ENCODE measurements at places on chromosomes 12 and 14.

DNA sequence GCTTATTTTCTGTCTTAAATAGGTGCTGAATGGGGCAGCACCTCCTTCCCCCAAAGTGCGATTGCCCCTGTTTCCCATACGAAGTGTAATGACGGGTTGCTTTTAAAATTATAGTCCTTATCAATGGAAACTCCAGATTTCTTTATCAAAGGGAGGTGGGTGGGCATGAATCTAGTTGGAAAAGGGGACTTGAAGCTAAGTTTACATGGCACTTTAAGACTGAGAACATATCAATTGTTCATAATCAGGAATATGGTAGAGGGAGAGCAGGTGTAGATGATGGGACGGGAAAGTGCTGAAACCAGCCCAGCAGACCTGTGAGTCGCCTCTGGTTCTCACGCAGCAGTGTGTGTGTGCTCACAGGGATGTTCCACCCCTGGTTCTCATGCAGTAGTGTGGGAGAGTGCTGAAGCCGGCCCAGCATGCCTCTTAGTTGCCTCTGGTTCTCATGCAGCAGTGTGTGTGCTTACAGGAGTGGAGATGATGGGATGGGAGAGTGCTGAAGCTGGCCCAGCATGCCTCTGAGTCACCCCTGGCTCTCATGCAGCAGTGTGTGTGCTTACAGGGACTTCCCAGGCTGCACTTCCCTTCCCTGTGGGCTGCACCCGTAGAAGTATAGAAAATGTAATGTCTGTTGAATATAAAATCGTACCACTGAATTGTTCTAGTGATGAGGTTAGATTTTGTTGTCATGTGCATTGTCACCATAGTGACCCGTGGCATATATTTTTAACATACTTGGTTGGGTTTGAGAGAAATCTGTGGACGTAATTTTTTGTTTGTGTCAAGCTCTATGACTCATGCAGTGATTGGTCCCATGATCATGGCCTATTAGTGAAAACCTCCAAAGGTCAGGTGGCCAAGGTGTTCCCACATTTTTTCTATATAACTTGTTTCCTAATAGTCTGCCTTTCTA, 51.6 kb downstream of the GPATCH2L start:
- DNase-seq = no peak

GRCh38 chr14:102949801-102950451, 27.5 kb downstream of the AMN start:
- DNase-seq = peak; percentile 59

GRCh38 chr14:81222126-81222525, 1.4 kb upstream of the GTF2A1 start:
- DNase-seq = no peak

GRCh38 chr14:96212140-96212539, 7.5 kb downstream of the BDKRB2 start:
- DNase-seq = no peak

GRCh38 chr12:18141048-18141982, 51.3 kb upstream of the RERGL start:
- DNase-seq = no peak

- DNase-seq = no peak
Measured at GRCh38 chr12:95661360-95661759, 110.1 kb upstream of the USP44 start.

DNA sequence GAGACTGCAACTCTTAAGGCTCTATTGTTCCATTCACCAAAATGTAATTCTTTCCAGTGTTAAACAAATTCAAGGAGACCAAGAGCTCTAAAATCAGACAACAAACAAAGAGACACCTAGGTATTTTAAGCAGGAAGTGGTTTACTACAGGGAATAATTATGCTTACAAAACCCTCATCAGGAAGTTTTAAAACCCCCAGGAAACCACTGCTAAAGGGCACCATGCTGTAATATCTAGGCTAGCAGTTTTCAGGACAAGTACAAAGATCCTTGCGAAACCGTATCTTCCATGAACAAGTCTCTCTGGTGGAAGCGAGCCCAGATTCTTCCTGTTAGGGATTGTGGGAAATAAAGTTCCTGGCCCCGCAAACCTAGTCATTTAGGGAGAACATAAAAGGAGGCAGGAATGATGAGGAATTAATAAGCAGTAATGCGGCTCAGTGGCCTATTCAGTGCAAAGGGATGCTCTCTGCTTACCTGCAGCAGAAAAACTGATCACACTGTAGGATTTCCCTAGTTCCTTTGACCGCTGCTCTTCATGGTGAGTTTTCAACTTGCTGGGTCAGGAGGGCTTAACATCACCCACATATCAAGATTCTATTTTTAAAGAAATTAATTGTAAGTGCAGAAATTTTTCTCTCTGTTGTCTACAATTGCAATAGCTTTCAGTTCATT, 42.8 kb downstream of the ACSM4 start:
- DNase-seq = no peak

DNA sequence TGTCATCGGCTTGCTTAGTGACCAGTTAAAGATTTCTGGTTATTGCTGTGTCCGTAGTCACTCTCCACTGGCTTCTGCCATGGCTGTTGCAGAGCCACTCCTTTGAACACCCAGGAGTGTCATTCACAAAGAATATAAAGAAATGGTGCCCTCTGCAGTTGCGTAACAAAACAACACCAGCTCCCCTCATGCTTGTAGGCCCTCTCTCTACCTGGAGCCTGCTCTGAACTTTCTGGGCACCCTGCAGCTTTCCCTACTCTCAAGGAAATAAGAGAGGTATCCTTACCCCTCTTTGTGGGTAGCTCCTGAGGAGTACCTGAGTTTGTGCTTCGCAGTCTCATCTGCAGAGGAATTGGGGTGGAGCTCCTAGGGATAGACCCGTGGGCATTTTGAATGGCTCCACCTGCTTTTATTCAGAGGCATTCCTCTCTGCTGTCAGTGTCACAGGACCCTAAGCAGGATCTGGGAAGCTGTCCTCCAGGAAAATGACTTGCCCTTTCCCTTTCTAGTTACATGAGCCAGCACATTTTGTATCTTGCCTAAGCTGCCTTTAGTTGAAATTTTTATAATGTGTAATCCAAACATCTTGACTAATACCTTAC, 97.2 kb upstream of the TMEM260 start:
- DNase-seq = no peak

- DNase-seq = no peak
Measured at GRCh38 chr12:48078901-48079300, 27.0 kb downstream of the SENP1 start.

DNA sequence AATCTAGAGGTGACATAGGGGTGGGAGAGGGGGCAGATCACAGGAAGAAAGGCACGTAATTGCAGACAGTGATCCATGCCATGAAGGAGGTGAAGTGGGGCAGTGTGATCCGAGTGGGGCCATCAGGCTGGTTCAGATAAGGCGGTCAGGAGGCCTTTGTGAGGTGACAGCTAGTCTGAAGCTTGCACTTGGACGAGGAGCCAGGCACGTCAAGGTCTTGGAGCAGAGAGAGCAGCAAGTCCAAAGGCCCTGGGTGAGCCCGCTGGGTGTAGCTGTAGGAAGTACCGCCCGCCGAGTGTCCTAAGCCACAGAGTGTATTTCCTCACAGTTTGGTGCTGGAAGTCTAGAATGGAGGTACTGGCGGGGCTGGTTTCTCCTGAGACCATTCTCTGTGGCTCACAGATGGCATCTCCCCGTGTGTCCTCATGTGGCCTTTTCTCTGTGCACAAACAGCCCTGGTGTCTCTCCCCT, 23.6 kb downstream of the RHOF start:
- DNase-seq = no peak

GRCh38 chr12:42021469-42021868, 123.2 kb downstream of the GXYLT1 start:
- no peak for DNase-seq

- DNase-seq = no peak
Measured at GRCh38 chr12:59594943-59595500, 807 bp upstream of the SLC16A7 start.

DNA sequence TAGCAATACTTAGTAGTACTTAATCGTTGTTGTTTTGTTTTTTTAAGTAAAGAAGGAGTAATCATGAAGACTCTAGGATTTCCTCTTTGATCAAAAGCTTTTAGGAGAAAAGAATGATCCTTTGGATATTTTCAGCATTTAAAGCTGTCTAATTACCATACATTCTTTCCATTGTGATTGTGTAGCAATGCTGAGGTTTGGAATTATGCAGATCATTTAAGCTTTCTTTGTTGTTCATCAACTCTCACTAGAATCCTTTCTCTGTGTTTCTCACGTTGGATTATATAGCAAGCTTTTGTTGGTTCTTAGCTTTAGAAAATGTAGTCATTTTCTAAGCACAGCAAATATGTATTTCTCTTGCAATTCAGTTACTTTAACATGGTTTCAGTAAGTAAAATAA, 25.8 kb downstream of the CCDC91 start:
- DNase-seq = no peak

GRCh38 chr14:35220920-35221319, 71.3 kb upstream of the PSMA6 start:
- no peak for DNase-seq

- no peak for DNase-seq
Measured at GRCh38 chr14:73714656-73715081, 485 bp upstream of the PNMA1 start.

GRCh38 chr14:65446159-65446558, 33.6 kb downstream of the FUT8 start:
- no peak for DNase-seq

DNA sequence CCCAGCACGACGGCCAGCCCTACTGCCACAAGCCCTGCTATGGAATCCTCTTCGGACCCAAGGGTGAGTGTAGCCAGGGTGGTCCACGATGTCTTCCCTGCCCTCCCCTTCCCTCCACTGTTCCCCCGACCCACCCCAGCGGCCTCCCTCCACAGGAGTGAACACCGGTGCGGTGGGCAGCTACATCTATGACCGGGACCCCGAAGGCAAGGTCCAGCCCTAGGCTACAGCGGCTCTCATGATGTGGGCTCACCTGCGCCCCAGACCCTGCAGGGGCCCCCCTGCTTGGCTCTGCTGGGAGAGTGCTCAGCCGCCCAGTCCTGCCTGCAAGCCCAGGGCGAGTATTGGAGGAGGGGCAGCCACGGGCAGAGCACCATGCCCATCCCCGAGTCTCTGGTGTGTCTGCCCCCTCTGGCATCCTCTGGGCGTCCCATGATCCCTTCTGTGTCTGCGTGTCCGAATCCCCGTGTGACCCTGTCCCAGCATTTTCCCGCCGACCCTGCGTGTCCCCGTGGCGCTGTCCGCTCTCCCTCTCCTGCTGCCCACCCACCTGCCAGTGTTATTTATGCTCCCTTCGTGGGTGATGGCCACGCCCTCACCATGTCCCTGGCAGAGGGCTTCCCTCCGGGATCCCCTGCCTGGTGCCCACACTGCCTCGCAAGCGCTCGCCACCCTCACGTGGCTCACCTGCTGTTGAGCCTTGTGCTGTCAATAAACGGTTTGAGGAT, 5.0 kb downstream of the CRIP2 start:
- DNase-seq = no peak

DNA sequence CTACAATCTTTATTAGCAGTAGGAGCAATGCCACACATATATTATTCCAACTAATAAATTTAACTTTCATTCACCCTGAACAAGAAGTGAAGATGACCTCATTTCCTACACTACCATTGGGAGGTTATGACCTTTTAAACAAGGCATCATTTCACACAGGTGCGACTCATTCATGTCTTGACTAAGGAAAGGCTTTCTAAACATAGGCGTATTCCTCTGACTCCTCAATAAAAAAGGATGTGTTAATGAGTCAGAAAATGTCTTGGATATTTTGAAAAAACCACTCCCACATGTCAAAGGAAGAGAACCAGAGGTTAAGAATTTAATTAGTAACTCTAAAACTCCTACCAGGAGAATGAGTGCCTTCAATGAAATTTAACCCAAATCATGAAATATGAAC, 115.2 kb downstream of the PRICKLE1 start:
- no peak for DNase-seq

GRCh38 chr14:88868558-88869159, 44.2 kb downstream of the TTC8 start:
- no peak for DNase-seq

DNA sequence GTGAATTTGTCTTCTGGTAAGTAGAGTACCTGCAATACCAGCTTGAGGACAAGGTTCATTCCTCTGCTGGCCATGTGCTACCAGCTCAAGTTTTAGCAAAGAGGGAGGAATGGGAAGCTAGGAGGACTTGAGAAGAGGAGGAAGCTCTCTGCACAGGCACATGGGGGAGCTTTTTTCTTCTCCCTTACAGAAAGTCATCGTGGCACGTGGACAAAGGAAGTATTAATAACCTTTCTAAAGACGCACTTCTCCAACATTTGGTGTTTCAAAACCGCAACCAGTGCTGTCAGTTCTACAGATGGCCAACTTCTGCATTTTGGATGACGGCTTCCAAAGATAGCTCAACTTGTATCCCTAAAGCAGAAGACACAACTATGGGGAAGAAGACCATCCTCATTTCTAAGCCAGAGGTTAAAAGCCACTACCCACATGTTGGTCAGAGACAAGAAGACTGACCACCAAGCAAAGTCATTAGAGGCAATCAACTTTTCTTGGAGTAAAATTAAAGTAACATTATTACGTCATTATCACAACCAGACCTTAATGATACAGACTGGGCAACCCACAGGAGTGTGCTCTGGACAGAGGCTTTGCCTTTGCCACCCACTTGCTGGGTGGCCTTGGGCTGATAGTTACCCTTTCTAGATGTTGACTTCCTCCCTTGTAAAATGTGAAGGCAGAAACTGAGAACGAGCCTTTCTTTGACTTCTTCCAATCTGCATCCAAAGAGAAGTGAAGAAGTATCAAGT, 12.3 kb upstream of the TMED10 start:
- DNase-seq = no peak

GRCh38 chr12:3207175-3207574, 130.0 kb downstream of the TSPAN9 start:
- DNase-seq = no peak

- no peak for DNase-seq
Measured at GRCh38 chr12:81617915-81618314, 141.2 kb downstream of the PPFIA2 start.

DNA sequence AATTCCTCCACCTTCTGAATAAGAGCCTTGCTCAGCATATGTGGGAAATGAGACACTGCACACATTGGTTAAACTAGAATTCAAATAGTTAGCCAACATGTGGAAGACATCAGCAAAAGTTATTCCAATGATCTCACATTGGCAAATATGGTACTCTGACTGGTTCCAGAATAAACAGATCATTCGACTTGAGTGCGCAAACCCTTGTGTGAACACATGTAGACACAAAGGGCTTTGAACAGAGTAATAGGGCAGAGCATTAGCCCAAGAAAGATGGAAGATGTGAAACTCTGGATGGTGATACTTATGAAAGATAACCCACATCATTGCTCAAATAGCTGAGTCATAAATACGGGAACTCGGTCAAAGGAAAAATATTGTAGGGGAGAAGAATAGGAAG, 1133.4 kb upstream of the SEL1L start:
- DNase-seq = no peak

DNA sequence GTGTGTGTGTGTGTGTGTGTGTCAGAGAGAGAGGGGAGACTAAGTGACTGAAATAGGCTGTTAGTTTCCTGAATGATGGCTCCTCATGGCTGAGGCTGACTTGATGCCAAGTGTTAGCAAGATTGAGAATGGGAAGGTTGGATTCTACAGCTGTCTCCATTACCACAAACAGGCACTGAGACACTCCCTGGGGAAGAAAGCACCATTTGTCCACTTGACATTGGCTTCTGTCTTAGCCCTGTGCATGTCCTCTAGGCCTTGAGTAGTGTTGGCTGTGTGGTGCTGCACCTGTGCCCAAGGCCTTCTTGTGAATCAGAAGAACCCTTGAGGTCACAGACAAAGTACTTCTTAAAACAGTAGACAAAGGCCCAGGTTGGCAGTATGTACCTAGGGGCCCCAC, 15.6 kb downstream of the ERG28 start:
- DNase-seq = no peak

GRCh38 chr12:45343269-45344051, 127.6 kb downstream of the ANO6 start:
- DNase-seq = no peak

- no peak for DNase-seq
Measured at GRCh38 chr12:100752841-100753240, 41.7 kb upstream of the ANO4 start.

All from nucleus accumbens (tissue), 56 donors.